ENCODE measurements at places on chromosomes 16 and 17.

DNA sequence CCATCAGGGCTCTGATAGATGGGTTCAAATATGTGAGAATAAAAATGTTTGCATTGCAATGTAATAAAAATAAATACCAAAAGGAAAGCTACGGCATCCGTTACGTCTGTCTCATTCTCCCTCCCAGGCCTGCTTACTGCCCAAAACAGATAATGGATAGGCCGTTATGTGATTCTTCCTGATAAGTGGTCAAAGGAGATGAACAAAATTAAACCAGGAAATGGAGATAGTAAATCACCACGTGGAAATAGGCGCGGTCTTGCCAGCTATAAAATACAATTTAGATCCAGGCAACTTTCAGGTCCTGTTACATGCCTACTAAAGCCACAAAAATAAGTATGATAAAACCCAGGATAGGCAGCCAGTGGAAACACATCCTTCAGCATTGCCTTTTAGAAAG lies 49.5 kb upstream of the CCL1 start:
- DNase-seq, result no peak

- DNase-seq, result no peak
These were observed 270.0 kb upstream of the PSMD7 start for GRCh38 chr16:74026373-74027281.

GRCh38 chr16:24758373-24758772 lies 28.9 kb downstream of the TNRC6A start:
- DNase-seq, result no peak

DNA sequence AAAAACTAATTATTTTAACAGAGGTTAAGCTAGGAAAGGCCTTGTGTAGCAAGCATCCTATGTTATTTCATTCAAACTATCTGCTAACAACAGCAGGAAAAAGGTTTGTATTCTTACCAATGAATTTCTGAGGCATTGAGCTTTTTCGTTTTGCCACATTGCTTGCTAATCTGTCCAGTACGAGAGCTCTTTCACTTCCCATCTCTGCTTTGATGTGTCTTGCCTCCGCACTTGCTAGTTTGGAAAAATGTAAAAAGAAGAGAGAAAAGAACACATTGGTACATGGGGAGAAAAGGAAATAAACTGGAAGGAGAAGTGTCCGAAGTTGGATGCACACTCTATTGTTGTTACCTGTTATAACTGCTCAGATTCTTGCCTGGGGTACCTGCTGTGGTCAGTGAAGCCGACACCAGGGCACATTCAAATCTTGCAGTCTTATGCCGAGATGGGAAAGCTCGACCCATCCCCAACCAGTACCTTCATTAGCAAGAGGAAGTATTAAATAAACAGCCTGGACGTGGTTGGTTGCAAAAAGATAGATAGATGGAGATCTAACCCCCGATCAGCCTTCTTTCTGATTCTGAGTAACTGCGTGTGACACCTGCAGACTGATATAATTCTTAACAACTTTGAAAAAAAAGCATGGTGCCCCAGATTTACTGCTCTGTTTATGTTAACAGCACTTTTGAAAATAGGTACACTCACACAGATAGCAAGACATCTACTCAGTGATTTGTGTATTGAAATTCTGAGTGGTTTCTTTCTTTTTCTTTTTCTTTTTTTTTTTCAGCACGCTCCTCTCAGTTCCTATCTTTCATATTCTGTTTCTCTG lies 40.0 kb downstream of the GRB7 start:
- DNase-seq, result peak; percentile 48

GRCh38 chr16:63287401-63287800 lies 1251.2 kb upstream of the CDH8 start:
- no peak for DNase-seq

DNA sequence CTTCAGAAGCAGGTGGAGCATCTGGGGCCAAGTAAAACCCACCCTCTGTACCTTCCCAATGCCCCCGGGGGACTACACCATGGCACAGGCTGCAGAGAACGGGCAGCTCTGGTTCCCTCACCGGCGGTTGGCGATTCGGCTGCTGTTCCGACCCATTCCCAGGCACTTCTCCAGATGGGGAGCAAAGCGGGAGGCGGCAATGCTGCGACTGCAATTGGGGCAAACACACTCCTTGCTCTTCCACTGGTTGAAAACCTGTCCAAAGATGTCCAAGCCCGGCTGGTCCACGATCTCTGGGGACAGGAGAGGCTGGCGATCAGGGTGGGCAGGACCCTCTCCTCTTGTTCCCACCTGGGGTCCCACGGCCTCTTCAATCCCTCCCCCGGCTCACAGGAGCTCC lies 2.6 kb downstream of the ATXN7L3 start:
- DNase-seq, result no peak

- no peak for DNase-seq
These were observed 73.9 kb downstream of the GNAO1 start for GRCh38 chr16:56265184-56265583.

DNA sequence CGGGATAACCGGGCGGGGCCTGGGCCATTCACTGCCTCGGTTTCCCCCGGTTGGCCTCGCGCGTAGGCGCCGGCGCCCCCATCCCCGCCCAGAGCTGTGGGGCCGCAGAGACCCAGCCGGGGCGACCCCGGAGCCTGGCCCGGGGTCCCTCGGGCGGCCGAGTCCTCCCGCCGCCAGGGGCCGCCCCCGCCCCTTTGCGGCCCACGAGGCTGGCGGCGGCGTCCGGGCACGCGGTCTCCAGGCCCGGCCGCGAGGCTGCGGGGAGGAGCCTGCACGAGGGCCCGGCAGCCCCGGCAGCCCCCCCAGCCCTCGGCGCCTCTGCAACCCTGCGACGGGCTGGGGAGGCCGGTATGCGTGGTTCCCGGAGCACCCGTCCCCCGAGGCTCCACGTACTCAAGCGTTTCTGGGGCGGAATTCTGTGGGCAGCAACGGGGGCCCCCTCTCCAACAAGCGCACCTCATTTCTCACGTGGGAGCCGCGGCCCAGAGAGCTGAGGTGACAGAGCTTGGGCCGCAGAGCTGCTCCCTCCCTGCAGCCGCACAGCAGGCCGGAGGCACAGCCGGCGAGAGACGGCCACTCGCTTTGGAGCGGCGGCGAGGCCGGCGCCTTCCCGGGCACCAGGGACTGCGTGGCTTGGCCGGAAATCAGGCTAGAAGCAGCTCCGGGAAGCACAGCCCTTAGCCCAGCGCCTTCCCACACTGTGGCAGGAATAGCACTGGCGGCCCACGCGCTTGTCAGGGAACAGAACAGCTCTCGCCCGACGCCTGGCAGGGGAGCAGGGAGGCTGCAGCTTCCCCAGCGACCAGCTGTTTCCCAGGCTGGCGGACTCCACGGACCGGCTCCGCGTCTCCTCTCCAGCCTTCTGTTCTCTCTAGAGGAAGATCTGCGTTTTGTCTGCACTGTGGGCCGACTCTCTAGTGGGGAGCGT lies 867 bp upstream of the LIMD2 start:
- DNase-seq, result peak; percentile 82

DNA sequence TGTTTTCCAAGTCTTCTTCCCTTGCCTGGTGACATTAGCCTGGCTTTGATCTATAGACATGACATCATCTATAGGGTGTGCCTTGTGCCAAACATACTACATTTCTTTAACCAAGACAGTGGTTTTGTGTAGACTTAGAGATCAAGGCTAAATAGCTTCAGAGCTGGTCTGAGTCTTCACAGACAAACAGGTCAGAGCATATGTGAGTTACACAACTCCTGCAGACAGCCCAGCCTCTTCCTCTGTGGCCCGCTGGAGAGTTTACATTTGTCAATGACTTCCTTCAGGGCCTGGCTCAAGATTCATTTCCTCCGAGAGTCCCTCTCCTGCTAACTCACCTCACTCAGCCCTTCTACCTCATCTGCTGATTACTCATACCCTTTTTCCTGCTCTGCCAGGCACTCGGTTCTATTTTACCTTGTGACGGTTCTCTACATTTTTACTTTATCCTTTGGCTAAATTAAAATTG lies 73.1 kb upstream of the TANC2 start:
- no peak for DNase-seq

DNA sequence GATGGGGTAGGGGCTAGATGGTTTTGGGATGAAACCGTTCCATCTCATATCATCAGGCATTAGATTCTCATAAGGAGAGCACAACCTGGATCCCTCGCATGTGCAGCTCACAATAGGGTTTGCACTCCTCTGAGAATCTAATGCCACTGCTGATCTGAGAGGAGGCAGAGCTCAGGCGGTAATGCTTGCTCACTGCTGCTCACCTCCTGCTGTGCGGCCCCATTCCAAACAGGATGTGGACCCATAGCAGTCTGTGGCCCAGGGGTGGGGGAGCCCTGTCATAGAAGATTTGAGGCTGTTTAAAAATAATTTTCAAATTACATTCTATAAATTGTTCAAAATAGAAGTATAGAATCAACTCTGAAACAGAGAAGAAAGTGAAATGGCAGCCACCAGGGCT lies 50.8 kb downstream of the PHKB start:
- DNase-seq, result no peak

- no peak for DNase-seq
These were observed 18.7 kb upstream of the SLC6A4 start for GRCh38 chr17:30254150-30254549.

DNA sequence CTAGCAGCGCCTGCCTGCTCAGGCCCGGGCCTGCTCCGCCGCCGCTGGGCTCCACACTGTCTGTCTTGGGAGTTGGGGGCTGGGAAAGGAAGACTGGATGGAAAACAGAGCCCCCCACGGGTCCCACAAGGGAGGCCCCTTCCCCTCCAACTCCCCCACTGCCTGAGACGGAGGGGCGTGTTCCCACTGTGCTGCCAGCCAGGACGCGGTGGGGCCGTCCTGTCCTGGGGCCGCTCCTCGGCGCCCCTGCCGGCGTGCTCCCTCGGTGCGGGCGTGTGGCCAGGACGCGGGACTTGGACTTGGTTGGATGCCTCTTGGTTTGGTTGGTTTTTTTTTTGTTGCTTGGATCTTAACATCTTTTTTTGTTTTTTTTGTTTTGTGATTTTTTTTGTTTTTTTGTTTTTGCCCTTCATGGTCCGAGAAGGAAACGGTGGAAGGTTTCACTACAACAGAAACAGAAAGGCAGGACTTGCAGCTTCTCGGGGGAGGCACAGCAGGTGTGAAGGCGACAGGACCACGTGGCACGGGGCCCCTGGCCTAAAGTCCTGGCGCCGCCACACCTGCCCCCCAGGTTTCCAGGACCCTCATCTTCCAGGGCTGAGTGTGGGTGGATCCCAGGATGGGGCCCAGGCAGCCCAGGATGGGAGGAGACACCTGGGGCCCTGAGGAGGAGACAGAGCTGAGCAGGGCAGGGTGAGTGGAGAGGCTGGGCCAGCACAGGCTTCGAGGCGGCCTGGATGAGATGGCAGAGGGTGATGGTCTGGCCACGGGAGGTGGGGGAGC lies 16.0 kb downstream of the ENGASE start:
- DNase-seq, result no peak

Data from GM13976 (cell line).